ENCODE measurements at places on chromosomes 6 and 20.
A peak's percentile ranks its signal among the peaks of the same experiment; 100 is the strongest.

DNA sequence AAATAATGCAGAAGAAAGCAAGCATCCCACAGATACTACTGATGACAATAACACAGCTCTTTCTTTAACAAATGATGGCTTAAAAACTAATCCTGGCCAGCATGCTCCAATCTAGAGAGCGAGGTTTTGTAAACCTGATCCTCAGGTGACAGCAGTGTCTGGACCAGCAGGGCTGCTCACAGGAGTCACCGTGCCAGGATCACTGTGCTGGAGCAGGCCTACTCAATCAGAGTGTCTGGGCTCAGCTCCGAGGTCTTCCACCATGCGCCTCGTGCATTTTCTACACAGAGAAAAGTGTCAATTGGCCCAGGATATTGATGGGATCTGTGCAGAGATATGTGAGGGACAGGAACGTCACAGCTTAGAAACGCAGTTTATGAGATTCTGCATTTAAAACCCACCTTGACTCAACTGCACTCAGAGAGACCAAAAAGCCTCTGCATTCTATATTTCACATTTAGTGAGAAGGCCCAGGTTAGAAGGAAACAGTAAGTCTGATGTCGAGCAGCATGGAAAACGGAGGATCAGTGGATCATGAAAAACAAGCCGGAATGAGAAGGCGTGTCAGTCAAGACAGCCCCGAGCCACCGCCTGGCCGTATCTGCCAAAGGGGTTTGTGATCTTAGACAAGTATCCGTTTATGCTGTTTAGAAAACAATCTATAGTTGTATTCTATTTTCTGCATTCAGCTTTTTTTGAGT, 7.8 kb downstream of the RAMACL start:
- no peak for DNase-seq

DNA sequence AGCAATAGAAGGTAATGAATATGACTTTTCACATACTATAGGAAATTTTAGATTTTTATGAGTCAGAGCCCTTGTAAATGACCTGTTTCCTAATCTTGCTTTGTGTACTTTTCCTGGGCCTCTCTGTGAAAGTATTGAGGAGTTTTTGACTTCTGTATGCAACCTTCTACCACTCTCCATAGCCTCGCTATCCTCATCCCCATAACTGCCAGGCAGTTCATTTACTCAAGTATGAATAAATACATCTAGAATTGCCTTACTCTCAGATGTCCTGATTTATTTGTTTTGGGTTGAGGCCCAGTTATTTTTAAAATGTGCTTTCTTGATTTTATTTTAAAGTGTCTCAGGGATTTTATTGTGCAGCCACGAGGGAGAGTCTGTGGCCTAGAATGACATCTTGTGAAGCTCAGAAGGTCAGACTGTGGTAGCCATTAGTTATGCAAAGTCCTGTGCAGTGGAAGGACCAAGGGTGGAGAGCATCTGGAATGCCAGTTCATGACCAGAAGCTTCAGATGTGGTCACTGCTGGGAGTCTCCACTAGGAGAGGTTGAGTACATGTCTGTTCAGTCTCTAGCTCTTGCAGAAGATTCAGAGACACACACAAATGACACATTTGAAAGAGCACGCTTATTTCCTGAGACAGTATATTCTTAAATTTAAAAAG, 346.2 kb upstream of the IMPG1 start:
- DNase-seq: no peak

DNA sequence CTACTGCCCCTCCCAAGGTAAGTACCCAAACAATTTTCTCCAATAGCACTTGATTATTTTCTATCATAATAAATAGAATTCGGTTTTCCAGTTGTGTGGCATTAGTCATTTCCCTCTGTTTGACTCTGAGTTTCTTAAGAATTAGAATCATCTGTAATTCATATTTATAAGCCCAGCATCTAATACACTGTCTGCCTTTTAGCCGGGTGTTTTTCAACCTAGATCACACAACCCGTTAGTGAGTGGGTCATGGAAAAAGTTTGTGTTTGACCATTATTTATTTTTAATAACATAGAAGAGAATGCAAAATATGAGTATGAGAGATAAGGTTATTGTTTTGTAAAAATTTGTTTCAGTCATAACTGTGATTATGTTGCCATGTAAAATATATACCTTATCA, 701.6 kb downstream of the RFPL4B start:
- DNase-seq: no peak

DNA sequence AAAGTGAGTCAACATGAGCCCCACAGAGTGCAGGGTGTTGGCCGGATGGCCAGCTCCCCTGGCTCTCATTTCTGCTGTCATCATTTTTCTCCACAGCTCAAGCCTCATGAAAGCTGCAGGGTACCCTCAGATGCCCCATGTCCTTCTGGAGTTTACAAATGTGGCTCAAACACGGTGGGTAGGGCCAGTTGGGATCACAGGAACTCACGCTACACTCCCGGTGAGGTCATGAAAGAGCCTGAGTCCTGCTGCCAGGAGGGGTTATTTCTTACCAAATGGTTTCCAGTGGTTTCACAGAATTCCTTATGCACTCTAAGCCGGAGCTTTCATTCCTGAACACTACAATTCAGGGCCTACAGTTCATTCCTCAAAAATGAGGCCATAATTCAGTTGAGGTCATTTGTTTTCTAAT, 78.7 kb downstream of the TMEM170B start:
- peak; percentile 27 for DNase-seq

DNA sequence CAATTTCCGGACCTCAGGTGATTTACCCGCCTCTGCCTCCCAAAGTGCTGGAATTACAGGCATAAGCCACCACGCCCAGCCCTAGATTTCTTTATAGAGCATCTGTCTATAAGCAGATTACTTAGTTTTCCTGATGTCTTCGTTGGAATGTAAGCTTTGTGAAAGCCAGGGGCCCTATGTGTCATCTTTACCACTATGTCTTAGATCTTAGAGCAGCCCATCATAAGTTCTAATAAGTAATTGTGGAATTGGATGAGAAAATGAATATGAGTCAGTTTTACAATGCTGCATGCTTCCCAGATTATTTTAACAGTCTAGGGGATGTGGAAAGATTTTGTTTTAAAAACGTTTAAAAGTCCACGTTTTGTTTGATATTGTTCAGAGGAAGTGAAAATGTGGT, 9.1 kb upstream of the ZBTB2 start:
- no peak for DNase-seq

- DNase-seq: no peak
These were observed 242.5 kb downstream of the PREX1 start for GRCh38 chr20:48585061-48585870.

DNA sequence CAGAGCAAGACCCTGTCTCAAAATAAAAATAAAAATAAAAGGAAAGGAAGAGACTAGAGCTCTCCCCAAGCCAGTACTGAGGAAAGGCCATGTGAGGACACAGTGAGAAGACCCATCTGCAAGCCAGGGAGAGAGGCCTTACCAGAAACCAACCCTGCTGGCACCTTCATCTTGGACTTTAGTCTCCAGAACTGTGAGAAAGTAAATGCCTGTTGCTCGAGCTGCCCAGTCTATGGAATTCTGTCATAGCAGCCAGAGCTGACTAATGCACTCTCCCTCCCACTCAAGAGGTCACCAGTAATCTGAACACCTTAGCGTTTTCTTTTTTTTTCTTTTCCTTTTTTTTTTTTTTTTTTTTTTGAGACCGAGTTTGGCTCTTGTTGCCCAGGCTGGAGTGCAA, 7.3 kb upstream of the PRPH2 start:
- no peak for DNase-seq

GRCh38 chr20:8652396-8652795, 416.5 kb upstream of the PLCB4 start:
- no peak for DNase-seq

GRCh38 chr6:169071394-169071793, 182.3 kb downstream of the THBS2 start:
- no peak for DNase-seq

DNA sequence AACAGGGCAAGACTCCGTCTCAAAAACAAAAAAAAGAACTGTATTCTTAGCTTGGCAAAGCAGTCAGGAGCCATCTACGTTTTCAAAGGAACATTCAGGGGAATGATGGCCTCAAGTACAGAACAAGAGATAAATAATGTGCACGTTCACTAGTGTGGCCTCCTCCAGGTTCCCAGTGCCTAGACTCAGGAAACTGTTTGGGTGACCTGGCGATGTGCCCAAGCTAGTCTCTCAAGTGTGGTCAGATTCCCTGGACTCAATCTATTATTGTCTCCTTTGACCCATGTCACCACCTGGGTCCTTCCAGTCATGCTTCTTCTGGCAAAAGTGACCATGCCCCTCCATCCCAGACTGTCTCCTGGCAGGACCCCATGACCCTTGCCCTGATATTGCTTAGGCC, 23.7 kb downstream of the TRAF3IP2 start:
- DNase-seq: no peak

DNA sequence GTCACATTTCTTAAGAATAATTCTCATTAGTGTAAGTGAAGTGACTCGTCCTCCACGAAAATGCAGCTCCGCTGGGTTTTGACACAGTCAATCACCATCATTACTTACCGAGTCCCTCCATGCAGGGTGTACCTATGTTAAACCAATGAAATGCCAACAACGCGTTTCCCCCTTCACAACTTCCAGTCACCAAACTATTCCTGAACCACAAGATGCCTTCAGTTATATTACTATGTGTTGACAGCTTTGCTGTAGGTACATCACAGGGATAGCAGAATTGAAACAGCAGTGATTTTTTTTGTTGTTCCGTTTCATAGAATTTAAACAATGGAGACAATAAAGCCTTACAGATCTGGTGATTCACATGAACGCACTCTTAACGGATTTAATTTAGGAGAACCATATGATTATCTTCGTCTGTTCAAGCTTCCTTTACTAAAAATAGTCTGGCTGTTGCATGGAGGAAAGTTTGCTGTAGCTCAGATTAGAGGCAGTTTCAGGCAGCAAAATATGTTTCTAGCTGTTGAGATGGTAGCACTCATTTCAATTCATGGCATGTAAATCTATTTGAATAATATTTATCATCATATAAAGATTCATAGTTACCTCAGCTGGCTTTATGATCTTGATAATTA, 652.8 kb downstream of the PRKN start:
- peak; percentile 40 for DNase-seq

GRCh38 chr6:39576556-39577303, 148.5 kb downstream of the KIF6 start:
- DNase-seq: no peak

- no peak for DNase-seq
These were observed 272.1 kb upstream of the DEFB115 start for GRCh38 chr20:30985386-30985785.

- no peak for DNase-seq
These were observed 347.5 kb downstream of the PRL start for GRCh38 chr6:21949211-21949801.

DNA sequence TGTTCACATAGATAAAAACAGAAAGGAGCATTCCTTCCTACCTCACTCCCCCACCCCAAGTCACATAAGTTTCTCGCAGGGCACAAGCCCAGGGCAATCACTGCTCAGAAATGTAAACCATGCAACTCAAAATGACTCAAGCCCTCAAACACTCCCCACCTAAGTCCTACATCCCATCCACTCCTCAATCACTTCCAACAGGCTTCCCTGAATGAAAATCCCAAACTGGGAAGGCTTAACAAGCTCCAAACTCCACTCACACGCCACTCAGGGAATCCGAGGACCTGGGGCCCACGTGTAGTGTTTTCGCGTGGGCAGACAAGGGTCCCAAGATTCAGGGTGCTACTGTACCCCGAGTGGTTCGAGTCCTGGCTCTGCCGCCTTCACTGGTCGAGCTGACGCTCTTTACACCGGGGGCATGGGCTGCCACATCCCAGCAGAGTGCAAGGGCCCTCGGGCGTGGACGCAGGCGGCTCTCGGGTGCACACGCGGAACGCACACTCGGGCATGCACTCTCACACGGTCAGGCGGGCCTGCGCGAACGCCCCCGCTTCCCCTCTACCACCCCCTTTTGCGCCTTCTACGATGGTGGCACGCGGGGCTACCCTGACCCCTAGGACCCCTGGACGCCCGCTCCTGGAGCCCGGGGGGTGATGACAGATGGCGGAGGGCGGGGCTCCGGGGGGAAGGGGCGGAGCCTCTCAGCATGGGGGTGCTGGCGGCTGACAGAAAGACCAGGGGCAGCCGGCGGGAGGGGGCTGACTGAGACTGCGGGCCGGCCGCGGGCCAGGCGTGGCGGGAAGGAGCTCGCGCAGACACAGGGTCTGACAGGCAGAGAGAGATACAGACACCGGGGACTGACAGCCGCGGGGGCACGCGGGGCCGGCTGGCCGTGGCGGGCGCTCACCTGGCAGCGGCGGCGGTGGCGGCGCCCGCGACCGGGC, 657 bp downstream of the ZHX3 start:
- DNase-seq: peak; percentile 14

GRCh38 chr6:6436946-6437345, 116.5 kb upstream of the F13A1 start:
- DNase-seq: no peak

- DNase-seq: no peak
These were observed 161.4 kb upstream of the PMEPA1 start for GRCh38 chr20:57871237-57871632.

GRCh38 chr6:129191235-129191634, 308.3 kb downstream of the LAMA2 start:
- DNase-seq: no peak

Measured in skin of body (tissue), 3 donors.